ENCODE measurements at places on chromosomes 5 and 9.
A peak's percentile ranks its signal among the peaks of the same experiment; 100 is the strongest.

DNA sequence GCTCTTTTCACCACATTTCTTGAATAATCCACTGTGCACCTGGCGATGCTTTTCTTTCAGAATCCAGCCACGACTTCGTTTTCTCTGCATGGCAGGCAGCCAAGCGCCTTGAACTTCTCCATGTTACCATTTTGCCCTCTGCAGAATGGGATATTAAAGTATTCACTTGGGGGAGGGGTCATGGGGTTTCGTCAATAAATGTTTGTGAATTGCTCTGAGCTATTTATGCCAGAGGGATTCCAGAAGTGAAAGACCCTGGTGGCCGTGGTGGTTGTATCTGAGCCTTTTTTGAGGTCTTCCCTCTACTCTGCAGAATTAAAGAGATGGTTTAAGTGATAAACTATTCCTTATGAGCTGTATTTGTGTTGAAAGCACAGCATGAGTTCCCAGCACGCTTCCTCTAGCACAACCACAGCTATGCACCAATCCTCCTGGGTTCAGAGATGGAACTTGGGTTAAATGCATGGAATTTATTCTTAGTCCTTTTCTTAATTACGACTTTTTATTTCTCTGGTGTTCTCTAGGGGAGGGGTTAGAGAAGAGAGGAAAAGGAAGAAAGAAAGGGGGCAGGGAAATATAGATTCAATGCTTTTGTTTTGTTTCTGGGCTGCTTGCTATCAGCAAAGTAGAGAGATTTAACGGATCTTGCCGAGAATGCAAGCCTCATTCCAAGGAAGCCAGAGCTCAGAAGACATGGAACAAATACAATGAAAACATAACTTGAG, 478.2 kb upstream of the TNC start:
- DNase-seq = no peak

DNA sequence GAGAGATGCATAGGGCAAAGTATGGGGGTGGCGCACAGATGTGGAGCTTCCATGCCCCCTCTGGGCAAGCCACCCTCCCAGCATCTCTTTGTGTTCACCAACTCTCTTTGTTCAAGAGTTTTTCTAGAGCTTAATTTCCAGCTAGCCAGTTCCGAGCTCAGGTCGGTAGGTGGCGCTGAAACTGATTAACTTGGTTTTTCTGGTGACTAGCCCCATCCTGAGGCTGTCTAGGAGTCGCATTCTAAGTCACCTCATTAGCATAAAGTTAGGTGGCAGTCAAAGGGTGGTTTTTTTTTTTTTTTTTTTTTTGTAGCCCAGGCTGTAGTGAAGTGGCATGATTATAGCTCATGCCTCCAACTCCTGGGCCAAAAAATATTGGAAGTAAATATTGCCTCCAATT, 476.4 kb downstream of the KDM4C start:
- DNase-seq = no peak

DNA sequence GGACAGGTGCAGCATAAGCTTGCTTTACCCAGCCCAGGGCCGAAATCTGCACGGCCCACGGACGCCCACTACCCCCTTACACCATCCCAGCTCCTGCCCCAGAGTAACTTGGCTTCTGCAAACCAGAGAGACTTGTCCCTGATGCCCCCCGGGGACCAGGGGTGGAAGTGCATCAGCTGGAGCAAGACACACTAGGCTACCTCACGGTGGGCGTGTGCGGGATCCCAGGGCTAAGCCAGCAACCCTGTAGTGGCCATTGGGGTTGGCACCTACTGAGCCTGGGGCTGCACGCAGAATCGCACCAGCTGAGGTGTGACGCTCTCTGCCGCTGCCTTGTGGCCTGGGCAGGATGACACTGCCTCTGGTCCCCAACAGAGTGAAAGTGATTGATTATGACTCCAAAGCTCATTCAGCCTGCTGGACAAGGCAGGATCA, 6.1 kb upstream of the ZNF79 start:
- DNase-seq = peak; percentile 32

- DNase-seq = no peak
These were observed 662.9 kb upstream of the ZNF608 start for GRCh38 chr5:125409234-125409860.

- DNase-seq = no peak
These were observed 18.1 kb downstream of the OLFML2A start for GRCh38 chr9:124794902-124795491.

GRCh38 chr9:130220352-130220751, 45.2 kb upstream of the HMCN2 start:
- DNase-seq = no peak

DNA sequence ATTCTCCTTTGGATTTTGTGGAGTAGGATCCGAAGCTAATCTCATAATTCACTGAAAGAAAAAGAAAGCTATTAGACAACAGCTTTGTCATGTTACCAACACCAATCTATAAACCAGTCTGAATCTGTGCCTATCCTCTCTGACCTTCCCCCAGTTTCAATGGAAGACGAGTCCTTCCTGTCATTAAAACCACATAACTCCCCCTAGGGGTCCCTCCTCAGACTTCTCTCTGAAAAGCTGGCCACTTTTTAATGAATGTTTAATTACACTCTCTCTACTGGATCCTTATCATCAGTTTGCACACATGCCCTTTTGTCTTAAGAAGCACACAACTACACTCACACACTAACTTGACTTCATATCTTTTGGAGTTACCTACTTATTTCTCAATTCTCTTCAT, 98.0 kb upstream of the TSLP start:
- no peak for DNase-seq

DNA sequence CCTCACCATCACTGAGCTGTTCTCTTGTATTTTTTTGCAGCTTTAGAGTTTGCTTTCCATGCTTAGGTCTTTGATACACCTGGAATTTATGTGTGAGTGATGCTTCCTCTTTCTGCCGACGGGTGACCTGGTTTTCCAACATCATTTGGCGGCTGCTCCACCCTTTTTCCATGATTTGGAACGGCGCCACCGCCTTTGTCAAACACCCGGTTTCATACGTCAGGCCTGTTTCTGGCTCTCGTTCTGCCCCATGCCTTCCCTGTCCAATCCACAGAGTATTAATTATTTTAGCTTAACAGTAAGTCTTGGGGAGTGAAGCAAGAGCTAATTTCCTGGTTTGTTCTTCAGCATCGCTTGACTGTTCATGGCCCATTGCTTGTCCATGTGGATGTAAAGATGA, 30.2 kb downstream of the CACNA1B start:
- DNase-seq = no peak

DNA sequence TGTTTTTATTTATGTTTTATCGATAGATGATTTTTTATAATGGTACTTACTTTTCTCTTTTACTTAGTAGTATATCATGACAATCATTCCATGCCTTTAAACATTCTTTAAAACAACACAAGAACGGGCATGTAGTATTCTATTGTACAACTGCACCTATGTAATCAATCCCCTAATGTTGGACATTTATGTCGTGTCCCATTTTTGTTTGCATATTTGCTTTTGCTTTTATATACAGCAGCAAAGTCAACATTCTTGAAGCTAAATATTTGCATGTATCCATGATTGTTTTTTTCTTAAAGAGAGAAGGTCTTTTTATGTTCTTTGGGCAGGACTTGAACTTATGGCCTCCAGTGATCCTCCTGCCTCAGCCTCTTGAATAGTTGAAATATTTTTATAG, 527.0 kb upstream of the CLINT1 start:
- no peak for DNase-seq

DNA sequence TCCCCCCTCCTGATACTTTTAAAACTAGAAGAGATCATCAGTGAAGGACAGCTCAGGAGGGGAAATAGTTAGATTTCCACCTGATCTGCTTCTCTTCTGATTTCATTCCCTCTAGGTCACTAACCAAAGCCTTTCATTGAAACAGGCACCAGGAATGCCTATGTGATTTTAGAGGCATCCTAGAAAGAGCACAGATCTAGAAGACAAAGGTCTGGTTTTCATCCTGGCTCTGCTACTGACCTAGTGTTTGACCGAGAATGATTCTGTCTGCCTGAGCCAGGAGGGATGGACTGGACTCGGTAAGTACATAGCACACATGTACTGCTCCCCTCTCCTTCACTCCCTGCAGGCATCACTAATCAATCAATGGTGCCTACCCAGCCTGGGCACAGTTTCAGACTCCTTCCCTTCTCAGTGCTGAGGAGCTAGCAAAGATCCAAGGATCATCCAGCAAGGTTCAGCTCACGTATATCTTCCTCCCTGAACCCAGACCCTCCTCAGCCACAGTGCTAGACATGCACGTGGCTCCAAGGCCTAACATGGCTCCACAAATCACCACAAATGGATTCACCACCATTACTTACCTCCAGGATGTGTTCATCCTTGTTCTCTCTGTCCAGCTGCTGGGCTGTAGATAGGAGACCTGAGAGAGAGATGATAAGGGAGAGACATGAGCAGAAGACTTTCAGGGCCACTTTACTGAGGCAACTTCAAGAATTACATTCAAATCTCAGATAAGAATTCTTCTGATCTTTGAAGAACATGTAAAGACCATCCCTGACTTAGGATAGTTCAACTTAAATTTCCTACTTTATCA, 35.2 kb downstream of the FAT2 start:
- DNase-seq = no peak

GRCh38 chr5:168320805-168321204, 29.4 kb downstream of the WWC1 start:
- no peak for DNase-seq

- DNase-seq = no peak
These were observed 3.1 kb upstream of the HK3 start for GRCh38 chr5:176902102-176902814.

GRCh38 chr9:98449871-98450270, 194.4 kb upstream of the TBC1D2 start:
- no peak for DNase-seq

GRCh38 chr9:133715866-133716563, 22.1 kb downstream of the SARDH start:
- DNase-seq = peak; percentile 29

DNA sequence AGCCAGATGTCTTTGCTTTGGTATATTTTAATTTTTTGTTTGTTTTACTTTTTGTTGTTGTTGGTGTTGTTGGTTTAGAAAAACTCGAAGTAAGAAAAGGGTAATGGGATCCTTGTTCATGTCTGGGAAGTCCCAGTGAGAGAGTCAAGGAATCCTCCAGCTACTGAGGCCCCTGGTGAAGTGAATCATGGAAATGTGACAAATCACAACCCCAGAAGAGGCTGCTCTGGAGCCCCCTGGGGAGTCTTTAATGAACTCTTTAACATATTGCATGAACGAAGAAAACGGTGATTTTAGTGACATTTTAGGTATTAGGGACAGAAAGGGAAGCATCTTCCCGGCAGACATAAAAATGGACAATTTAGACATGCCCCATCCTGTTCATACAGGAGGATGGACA, 41.3 kb downstream of the TMEM174 start:
- DNase-seq = no peak

GRCh38 chr5:141330299-141331080, at the start of gene PCDHGA1:
Gene PCDHGA1 (plus strand): TSS chr5:141330514.
- peak; percentile 16 for DNase-seq

DNA sequence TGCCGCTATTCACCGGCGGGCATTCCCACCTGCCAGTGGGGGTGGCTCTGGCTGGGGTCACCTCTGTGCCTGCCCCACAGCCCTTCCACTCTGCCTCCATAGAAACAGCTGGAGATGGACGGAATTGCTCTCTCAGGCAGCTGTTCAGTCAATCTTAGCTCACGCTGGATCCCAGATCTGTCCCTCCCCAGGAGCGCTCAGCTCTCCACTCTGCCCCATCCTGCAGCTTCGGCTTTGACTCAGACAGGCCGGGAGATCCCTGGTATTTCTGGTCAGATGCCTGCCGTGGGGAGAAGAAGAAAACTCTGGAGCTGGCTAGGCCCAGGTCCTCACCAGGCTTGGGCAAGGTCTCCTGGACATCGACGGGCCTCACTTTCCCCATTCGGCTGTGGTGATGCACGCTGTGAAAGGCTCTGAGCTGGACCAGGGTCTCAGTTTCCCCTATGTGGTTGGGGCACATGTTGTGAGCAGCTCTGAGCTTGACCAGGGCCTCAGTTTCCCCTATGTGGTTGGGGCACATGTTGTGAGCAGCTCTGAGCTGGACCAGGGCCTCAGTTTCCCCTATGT, 7.6 kb upstream of the SLC9A3 start:
- no peak for DNase-seq

GRCh38 chr9:6634444-6634843, 11.1 kb downstream of the GLDC start:
- DNase-seq = no peak

DNA sequence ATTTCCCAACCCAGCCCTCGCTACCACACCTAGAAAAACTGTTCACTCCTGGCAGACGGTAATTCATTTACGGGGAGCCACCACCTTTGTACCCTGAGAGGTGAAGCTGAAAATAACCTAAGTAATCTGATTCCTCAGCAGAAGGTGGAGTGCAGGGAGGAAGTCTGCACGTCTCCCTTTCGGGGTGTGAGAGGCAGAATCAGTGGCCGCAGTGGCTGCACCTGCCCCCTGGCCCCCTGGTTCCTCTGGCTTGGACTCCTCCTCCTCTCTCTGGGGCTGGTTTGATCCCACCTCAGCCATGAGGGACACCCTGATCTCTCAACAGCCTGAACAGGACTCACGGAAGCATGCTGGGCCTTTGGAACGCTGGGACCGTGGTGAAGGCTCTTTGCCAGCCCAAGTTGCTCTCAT, 10.5 kb downstream of the TMEM174 start:
- DNase-seq = no peak

GRCh38 chr5:176535664-176536131, 1.5 kb downstream of the RNF44 start:
- no peak for DNase-seq

DNA sequence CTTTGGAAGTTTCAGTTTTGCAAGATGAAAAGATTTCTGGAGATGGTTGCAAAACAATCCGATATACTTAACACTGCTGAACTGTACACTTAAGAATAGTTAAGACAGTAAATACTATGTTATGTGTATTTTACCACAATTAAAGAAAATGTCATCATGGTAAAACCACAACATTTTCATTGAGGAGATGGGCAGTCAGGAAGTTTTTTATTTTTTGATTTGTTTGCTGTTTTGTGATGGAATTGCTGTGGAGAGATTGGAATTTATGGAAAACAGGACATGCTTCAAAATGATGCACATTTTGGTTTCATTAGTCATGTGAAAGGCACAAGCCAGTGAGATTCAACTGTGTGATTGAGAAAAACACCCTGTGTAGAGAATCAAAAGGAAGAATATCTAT, 90.5 kb upstream of the AGXT2 start:
- no peak for DNase-seq

DNA sequence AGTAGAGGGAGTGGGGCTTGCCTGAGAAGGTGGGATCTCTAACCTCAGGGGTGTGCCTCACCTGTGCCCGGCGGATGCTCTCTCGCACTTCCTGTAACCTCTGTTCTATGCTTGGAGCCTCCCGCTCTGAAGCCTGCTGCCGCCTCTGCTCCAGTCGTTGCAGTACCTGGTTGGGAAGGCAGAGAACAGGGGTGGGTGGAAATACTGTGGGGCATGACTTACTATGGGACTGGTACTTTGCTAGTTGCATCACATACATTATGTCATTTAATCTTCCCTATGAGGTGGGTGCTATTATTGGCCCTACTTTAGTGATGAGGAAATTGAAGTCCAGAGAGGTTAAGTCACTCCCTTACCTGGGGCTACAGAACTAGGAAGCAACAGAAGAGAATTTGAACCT, 5.2 kb downstream of the FCHSD1 start:
- DNase-seq = no peak
